Left ventricle myocardium inferior (tissue), 1 donor: ENCODE measurements at places on chromosomes 16 and 17.

DNA sequence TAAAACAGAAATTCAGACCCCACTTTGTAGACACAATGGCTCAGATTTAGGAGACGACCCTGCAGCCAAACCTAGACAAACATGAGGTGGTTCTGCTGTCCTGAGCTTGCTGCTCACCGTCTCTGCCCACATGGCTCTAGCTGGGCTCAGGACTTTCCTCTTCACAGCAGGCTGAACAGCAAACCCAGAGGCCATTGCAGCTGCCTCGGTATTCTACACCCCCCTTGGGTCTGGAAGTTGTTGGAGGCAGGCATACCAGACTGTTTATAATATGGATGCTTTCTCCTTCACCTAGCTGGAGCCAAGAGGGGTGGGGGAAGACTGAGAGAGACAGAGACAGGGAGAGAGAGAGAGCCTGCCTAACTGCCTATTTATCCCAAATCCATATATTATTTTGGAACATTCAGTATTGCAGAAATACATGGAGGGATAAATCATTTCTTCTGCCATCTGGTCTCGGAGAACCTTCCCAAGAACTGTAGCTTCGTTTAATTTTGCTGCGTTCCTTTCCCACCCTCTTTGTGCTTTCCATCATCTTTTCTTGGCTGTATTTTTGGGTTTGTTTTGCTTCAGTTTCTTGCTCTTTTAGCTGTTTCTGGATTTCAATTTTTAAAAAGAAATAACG, 628.2 kb upstream of the RBFOX1 start:
- DNase-seq: no peak

- no peak for DNase-seq
Observed at GRCh38 chr17:81898029-81898866, 3.8 kb upstream of the NPB start.

- no peak for DNase-seq
Observed at GRCh38 chr17:81652906-81653771, 3.2 kb downstream of the PDE6G start.

DNA sequence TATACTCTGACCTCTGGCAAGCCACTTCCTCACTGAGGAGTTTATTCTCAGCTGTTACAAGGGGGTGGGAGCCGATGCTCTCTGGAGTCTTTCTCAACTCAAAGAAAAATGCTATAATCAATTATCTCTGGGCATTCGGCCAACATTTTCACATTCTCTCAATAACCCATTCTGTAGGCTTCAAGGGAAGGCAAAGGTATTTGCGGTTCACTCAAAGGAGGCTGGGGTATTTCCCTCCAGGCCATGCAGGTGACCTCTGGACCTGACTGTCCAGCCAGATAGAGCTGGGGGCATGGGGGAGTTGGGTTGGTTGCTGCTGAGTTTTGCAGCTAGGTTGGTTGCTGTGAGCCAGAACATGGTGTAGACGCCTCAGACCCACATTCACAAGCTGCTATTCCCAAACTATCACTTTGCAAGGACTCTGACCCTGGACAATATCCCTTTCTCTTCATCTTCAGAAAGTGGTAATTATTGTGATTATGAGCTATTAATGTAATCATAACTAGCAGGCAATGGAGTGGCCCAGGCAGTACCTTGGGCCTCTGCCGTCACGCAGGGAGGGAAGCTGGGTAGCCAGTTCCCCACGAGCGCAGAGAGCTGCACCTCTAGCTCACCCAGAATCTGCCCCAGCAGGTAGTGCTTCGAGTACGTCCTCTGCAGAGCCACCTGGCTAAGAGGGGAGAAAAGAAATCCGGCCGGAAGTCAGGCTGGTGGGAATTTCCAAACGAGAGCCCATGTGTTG, 42.1 kb downstream of the AIPL1 start:
- no peak for DNase-seq

- no peak for DNase-seq
Observed at GRCh38 chr17:1149869-1150268, 29.9 kb downstream of the ABR start.
